ENCODE measurements at places on chromosomes 5 and 9.

- DNase-seq = no peak
Measured at GRCh38 chr5:137627293-137627692, 108.6 kb downstream of the KLHL3 start.

GRCh38 chr5:150295741-150296486 lies 6.3 kb upstream of the CAMK2A start:
- DNase-seq = no peak

DNA sequence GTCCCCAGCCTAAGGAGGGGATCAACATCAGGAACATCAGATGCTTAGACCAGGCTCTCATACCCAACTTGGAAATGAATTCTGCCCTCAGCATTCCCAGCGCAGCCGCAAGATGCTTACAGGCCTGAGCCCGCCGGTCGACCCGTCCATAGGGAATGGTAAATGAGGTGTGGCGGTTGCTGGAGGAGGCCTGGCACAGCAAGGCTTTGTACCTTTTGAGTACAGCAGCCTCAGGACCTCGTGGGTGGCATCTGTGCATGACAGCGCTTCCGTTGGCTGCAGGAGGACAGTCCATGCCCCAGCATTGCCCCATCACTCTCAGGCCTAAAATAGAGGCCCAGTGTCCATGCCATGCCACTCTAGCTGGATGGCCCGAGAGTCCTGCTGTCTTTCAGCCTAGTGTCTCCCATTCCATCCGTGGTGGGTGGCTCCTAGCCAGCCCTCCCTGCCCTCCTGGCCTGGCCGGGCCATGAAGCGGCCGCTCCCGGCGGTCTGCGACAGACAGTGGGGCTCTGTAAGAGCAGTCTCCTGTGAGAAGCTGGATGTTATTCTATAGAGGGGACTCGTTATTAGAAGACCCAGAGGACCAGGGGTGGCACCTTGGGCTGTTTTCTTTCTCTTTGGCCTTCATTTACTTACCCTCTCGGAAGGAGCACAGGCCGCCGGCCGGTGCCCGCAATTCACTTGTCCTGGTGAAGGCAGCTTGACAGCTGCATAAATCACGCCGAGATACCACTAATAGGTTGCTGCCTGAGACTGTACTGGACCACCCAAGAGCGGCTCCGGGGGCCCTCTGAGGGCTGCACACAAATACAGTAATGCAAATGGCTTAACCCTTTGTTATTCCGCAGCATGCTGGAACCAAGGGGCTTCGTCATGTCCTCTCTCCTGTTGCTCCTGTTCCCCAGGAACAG lies 223.5 kb upstream of the TUT7 start:
- no peak for DNase-seq

DNA sequence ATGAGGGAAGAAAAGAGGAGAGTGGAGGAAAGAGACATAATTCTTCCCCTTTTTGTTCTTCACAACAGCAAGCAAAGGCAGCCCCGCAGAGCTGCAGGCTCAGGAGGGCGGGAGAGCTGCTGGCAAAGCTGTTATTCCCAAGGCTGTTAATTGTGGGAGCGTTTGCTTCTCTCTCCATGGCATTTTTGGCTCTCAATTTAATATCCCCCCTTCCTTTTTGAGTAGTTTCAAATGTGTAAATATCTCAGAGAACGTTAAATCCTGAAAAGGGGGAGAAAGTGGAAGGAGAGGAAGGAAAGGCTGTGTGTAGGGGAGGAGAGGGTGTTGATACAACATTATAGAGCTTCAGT lies 165.7 kb downstream of the NSG2 start:
- no peak for DNase-seq

DNA sequence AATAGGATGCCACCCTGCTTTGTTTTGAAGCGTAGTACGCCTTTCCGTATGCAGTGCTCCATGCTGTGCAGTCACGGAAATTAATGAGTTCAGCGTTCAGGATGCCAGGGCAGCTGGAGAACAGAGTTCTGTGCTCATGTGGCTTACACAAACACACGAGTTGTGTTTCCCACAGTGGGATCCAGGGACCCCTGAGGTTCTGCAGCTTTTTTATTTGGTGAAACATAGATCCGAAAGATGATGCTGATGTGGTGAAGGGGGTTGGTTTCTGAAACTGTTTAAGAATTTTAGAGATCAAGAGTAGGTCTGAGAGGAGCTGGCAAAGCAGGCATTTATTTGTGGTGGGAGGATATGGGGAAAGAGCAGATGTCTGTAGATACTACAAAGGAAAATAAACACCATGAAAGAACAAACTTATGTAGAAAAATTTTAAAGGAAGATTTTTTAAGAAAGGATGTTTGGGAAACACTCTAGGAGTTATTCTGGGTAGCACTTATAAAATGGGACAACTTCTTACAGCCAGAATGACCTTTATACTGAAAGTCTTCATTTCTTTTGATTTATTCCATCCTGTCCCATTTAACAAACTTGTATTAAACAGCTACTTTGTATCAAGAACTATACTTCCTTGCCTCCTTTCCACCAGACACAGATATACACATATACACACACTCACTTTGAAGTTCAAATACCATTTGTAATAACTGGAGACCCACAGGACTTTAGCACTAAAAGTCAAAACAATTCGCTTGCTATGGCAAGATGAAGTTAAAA lies 52.7 kb downstream of the ITGA1 start:
- no peak for DNase-seq

All from HepG2 (cell line).